NCI-H1092 (cell line): ENCODE measurements at places on chromosomes 7 and 10.
A peak's percentile ranks its signal among the peaks of the same experiment; 100 is the strongest.

DNA sequence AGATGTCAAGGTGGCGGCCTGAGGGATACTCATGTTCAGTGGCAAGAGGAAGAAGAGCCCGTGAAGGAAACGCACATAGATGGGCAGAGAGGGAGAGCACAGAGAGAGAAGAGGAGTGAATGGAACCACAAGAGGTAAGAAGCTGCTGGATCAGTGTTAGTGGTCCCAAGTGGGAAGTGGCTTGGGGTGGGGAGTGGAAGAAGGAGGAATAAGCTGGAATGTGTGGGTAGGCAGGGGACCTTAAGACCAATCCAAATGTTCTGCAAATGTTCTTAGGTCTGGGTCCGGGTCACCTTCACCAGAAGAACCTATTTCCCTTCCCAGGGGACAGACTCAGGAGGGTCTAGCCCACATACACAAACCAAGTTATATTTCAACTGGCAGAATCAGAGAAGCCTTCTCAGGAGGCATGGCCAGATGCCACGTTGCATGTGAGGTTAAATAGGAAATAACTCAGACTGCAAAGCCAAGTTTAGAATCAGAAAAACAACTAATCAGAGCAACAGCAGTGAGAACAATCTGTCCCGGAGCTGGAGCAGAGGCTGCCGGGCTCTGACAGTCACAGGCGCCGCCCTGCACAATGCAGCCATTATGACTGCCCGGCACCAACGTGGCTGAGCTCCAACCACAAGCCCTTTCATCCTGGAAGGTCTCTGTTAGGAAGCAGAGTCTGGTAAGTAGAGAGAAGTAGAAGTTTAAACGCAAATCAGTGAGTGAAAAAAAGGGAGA lies 78.6 kb upstream of the ARMC3 start:
- DNase-seq: no peak

- DNase-seq: no peak
Observed at GRCh38 chr10:86178401-86179152, 188.0 kb downstream of the GRID1 start.

DNA sequence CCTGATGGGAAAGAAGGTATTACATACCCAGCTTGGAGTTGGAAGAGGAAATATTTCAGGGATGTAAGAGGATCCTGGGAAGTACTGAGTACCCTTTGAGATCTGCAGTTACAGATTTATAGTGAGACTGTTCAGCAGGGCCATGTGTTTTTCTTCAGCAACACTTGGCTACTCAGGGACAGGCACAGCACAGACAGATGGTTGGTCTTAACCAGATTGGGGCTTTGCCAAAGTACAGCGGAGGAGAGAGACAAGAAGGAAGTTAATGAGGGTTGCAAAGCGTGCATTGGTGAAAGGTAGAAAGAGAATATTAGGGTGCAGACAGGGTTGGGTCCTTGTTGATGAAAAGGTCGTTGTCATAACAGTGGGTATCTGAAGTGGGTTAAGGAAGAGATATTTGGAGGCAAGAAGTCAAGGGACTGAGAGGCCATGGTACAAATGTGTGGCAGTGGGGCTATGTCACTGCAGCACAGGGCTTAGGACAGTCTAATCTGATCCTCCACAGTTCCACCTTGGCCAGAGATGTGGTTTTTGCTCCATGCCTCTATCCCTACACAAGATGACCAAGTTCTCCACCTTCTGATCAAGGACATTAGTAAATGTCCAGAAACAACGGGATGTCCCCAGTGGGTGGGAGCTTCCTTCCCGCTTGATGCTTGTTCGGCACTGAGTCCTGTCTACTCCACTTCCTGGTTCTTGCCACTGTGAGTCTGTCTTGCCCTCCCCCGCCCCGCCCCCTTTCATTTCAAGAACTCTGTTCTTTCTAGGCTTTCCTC lies 18.9 kb upstream of the DNAJC1 start:
- DNase-seq: no peak

DNA sequence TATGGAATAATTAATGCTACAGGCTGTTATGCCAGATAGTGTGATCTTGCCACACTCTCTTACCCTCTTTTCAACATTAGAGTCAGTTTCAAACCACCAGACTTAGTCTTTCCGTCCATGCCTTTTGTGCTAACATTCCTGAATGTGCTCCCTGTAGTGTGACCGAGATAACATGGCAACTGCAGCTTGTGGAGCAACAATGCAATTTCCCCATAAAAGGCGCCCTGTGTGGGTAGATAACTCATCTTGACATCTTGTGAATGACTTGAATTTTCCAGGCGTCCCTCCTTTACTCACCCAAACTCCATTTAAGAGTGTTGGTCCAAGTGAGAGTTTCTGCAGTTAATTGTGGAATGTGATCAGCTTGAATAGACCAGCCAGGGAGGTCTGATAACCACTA lies 99.6 kb downstream of the DNAH11 start:
- no peak for DNase-seq

DNA sequence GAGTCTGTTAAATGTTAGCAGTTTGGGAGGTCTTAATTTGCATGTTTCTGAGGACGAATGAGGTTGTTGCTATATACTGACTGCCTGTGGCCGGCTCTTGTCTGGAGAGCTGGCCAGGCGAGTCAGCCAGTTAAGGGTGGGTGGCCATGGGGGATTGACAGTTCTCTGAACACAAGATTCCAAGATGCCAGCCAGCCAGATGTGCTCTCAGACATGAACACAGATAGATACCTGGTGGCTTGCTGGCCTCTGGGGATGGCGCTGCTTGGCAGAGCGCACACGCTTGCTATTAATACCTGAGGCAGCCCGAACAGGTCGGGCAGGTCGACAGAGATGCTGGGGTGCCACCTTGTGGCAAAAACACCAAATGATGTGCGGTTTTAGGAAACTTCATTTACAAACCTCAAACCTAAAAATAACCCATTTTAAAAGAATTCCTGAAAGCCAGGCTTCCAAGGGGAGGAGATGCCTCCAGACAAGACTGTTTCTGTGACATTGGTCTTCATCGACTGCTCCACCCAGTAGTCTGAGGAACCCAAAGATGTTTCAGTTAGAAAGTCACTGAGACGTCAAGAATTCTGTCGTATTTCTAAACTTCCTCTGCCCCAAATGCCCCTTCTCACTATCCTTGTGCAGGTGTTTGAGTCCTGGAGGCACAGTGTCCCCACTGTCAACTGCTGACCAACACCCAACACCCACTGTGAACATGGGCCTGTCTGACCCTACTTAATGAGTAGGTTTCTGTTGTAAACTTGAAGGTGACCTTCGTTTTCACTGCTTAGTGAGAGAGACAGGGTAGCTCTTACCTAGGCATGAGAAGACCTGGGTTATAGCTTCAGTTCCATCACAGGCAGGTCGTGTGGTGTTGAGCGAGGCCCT lies 123.4 kb downstream of the NT5C2 start:
- peak; percentile 6 for DNase-seq

GRCh38 chr7:133255486-133255885 lies 2.6 kb downstream of the EXOC4 start:
- no peak for DNase-seq

GRCh38 chr7:19465861-19466260 lies 243.0 kb downstream of the POLR1F start:
- no peak for DNase-seq

GRCh38 chr10:72024596-72024995 lies 60.4 kb downstream of the CHST3 start:
- no peak for DNase-seq

GRCh38 chr10:83603708-83604107 lies 535.6 kb upstream of the GHITM start:
- no peak for DNase-seq

DNA sequence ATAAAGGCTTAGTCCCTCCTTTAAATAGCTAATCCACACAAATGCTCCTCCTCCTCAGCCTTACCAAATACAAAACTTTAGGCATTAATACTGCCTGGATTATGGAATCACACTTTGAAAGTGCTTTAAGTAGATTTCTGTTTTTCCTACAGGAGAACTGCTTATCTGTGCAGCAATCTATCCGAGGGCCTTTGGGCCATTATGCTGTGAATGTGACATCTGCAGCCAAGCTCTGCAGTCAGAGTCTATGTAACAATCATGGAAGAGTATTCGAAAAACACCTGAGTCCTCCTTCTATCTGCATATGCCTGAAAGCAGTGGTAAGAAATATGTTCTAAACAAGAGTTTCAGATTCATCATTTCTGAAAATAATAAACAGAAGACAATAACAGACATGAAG lies 16.2 kb upstream of the HYAL4 start:
- no peak for DNase-seq

GRCh38 chr10:25815999-25816768 lies 117.8 kb upstream of the MYO3A start:
- no peak for DNase-seq

DNA sequence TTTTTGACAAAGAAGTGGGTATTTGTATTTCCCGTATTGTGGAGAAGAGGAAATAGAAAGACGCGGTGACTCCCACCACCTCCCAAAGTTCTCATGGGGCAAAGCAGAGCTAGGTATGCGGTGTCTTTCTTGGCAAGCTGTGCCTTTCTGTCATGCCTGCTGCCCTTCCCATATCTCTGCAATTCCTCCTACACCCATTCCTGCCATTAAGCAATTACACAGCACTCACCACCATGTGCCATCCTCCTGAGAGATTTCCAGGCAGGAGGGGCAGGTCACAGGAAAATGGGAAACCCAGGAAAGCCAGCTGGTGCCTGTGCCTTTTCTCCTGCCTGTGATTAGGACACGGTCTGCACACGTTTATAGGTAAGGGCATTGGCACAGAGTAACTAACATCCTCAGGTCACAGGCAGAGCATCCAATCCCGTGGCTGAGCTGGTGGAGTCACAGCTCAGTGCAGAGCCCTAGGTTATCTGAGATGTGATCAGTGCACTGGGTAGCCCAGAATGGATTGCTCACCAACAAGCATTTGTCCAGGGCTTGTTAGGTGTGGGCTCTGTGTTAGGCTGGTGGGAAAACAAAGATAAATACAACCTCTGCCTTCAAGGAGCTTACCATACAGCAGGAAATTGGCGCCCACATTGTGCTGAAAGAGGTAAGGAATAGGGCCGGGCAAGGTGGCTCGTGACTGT lies 9.4 kb upstream of the CRTAC1 start:
- no peak for DNase-seq

GRCh38 chr7:65804887-65805286 lies 68.0 kb upstream of the VKORC1L1 start:
- no peak for DNase-seq

DNA sequence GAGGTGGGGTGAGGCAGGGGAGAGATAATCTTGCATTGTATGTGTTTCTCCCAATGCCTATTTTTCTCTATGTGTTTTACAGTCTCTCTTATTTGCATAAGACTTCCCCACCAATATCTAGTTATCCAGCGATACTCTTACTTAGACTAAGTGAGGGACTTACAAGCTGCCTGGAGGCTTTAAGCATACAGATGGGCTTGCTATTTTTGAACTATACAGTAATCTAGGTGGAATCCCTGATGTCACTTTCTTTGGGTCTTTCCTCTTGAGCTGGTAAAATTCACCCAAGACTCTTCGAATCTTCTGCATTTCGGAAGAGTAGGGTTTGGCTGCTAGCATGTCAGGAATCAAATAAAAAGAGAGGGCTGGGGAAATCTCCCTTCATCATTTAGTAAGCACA lies 76.6 kb downstream of the NDUFB2 start:
- DNase-seq: no peak
